ENCODE measurements at places on chromosomes 1 and 21. TPM values are rescaled to one million over a fixed set of nuclear protein-coding genes. Genes with fewer than 3 reads are reported as not detected.

DNA sequence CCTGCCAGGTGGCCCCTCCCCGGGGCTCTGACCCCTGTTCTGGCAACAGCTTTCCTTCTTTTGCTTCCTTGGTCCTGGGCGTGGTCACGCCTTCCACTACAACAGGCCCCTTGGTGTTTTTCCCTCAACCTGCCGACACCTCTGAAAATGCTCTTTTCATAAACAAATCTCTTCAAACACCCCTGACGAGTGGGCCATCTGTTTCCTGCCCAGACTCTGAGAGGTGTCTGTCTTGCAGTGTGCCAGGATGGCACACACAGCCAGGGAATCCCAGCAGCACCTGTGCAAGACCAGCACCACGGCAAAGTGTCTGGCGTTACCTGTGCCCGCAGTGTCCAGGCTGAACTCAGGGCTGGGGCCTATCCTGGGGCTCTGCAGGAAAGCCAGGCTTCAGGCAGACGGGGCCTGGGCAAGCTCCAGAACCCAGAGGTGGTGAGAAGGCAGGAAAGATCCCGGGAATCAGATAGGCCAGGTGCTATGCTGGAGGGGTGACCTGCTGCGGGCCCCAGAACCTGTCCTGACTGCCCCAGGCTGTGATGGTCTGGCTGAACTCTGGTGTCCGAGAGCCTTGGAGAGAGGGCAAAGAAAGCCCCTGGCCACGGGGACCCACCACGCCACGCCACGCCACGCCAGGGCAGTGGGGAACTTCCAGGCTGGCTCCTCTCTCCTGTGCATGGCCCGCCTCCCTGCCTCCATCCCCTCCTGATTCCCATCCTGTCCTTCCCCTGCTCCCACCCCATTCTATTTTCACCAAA, 88.9 kb downstream of the SIK1 start:
- peaks cover 31% of the 10 kb centered on the region for H3K4me1 ChIP-seq
- no peaks in the 10 kb centered on the region for H3K36me3 ChIP-seq
- no peaks in the 10 kb centered on the region for H3K27me3 ChIP-seq
- peak overlapping the region; percentile 87 for H3K27ac ChIP-seq
- DNase-seq: no peak

GRCh38 chr1:12296623-12297022, 66.8 kb downstream of the VPS13D start:
- peaks cover 16% of the 10 kb centered on the region for H3K4me1 ChIP-seq
- DNase-seq: peak; percentile 65
- H3K4me3 ChIP-seq: no peak overlapping the region
- H3K36me3 ChIP-seq: peaks cover 1% of the 10 kb centered on the region
- H3K27ac ChIP-seq: peak overlapping the region; percentile 33
- H3K27me3 ChIP-seq: no peaks in the 10 kb centered on the region

GRCh38 chr1:157081707-157082106, 17.9 kb downstream of the ETV3L start:
- no peak for DNase-seq
- no peak overlapping the region for H3K4me3 ChIP-seq
- no peaks in the 10 kb centered on the region for H3K36me3 ChIP-seq
- peaks cover 2% of the 10 kb centered on the region for H3K27me3 ChIP-seq
- no peaks in the 10 kb centered on the region for H3K4me1 ChIP-seq

DNA sequence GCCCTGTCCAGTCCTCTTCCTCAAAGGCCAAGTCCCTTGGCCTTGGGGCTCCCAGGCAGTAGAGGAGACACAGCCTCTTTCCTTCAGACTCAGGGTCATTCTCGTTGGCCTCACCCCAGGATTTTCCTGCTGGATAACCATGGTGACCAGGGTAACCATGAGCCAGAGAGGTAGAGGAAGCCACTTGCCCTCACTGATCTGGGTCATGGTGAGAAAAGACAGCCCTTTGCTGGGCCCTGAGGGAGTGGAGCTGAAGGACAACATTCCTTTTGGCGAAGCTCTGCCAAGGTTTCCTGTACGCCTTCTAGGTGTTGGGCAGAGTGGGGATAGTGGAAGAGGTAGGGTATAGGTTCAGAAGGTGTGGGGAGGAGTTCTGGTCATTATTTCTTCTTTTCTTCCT, 53.1 kb upstream of the WNT4 start:
- DNase-seq: no peak
- no peak overlapping the region for H3K4me3 ChIP-seq
- peaks cover 8% of the 10 kb centered on the region for H3K27me3 ChIP-seq
- H3K4me1 ChIP-seq: no peaks in the 10 kb centered on the region

GRCh38 chr1:208242146-208242545, 2.0 kb downstream of the PLXNA2 start:
- no peak for DNase-seq
- H3K36me3 ChIP-seq: peaks cover 3% of the 10 kb centered on the region
- H3K27ac ChIP-seq: peak overlapping the region; percentile 74
- H3K27me3 ChIP-seq: no peaks in the 10 kb centered on the region
- peaks cover 53% of the 10 kb centered on the region for H3K4me1 ChIP-seq

DNA sequence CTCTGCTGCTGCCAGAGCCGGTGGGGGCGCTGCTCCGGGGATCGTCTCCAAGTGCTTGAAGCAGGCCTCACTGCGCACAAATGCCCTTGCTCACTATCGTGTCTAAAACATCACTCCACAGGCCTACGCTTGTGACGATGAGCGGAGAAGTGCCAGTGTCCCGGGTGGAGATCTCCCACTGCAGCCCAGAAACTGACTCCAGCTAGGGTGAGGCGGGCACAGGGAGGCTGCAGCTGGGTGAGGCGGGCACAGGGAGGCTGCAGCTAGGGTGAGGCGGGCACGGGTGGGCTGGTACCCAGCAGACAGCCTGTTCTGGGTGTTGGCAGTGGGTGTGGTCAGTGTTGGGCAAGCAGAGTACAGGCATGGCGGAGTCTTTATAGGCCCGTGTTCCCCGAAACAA, 22.7 kb upstream of the PDXK start:
- H3K4me3 ChIP-seq: no peak overlapping the region
- H3K27ac ChIP-seq: no peak overlapping the region

DNA sequence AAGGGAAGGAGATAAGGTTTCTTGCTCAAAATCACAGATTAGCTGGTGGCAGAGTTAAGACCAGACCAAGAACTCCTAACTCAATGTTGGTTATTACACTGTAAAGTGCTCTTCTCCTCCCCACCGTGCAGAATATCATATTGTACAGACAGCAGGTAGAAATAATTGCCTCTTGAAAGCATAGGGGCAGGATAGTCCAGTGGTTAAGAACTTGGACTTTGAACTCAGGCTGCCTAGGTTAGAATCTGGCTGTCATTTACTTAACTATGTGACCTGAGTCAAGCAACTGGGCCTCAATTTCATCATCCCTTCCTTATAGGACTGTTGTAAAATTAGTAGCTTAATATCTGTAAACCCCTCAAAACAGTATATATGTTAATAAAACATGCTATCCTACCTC, 114.9 kb upstream of the HIVEP3 start:
- peaks cover 2% of the 10 kb centered on the region for H3K27me3 ChIP-seq
- H3K27ac ChIP-seq: no peak overlapping the region
- H3K4me3 ChIP-seq: no peak overlapping the region
- H3K36me3 ChIP-seq: no peaks in the 10 kb centered on the region

DNA sequence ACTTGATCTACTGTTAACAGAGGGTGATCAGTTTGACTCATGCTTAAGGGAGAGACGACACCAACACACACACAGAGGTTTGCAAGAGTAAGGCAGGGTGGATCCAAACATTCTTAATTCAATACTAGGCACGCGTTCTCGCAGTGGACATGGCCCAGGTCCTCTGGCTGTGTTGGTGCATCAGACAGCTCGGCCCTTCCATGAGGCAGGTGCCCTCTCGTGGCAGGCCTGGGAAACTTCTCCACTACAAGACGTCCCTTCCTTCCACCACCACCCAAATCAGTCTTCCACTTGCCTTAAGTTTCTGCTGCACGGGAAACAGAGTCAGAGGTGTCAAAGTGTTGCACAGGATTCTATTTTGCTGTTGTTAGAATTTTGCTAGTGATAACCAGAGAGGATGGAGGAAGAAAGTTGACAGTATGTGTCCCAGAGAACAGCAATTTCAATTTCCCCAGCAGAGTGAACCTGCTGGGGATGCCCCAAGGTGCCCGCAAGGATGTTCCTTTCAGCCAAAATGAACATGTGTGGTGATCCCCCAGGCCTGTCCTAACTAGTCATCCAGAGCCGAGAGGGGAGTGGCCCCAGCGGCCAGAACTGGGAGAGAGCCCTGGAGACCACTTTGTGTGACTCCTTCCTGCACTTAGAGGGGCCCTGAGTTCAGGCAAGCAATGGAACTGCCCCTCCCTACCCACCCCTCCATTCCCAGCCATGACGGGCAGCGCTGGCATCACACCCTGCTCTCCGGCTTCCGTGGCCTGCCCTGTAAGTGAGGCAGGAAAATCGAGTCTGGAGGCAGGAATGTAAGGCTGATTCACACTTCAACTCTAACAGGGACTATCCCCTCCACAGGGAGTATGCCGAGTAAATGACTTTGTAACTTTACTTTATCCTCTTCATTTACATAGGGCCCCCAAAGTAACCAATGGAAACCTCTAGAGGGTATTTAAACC, 34.8 kb downstream of the MX1 start:
- H3K4me3 ChIP-seq: no peak overlapping the region
- no peaks in the 10 kb centered on the region for H3K27me3 ChIP-seq
- H3K4me1 ChIP-seq: no peaks in the 10 kb centered on the region

DNA sequence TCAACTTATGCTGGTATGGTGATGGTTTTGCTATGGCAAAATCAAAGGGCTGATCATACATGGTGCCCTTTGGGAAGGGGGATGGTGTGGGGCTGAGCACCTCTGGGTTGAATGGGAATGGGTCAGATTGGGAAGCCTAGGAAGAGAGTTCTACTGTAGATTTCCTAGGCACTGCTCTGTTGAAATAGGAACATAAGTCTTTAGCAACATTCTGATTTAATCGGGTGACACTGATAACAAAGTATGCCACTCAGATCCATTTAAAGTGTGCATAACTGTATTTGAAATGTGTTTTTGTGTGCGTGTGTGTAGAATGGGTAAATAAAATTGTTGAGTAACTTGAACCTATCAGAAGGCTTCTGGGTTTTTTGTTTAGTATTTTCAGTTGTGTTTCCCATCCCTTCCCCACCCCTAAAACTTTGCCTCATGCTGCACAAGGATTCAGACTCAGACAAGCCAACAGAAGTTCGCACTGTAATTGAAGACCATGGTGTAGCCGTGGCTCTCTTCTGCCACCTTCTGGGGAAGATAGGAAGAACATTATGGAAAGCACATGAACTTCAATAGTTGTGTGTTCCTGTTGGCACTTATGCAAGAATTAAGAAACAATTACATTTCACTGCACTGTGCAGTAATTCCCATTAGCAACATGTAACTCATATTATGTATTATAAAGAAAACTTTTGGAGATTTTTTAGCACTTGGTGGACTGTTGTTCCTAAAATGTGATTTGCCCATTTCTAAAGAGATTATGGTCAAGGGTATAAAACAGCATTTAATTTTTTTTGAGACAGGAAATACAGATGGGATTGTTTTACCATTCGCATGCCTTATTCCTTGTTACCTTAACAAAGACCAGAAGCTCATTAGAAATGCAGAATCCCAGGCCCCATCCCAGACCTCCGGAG, 10.9 kb upstream of the C4BPB start:
- DNase-seq: peak; percentile 85
- H3K27ac ChIP-seq: no peak overlapping the region
- no peaks in the 10 kb centered on the region for H3K36me3 ChIP-seq
- H3K4me1 ChIP-seq: no peaks in the 10 kb centered on the region

- peak; percentile 55 for DNase-seq
- no peak overlapping the region for H3K27ac ChIP-seq
- no peaks in the 10 kb centered on the region for H3K27me3 ChIP-seq
- no peaks in the 10 kb centered on the region for H3K4me1 ChIP-seq
Measured at GRCh38 chr1:219837274-219837993, 90.9 kb downstream of the SLC30A10 start.

DNA sequence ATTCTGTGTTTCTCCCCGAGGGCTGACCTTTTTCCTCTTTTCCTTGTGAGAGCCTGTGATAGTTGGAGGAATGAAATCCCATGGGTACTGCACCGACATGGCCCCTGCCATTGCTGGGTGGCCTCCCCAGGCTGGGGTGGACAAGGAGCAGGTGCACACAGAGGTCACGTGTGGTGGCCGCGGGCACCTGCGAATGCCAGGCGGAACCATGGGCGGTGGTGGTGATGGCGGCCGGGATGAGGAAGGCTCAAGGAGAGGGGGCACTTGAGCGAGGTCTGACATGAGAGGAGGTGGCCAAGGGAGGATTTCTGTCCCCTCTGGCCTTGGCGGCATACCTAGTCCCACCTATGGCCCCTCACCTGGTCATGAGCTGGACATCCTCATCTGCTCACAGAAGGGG, 69.6 kb downstream of the AJAP1 start:
- H3K4me1 ChIP-seq: no peaks in the 10 kb centered on the region
- DNase-seq: no peak
- no peak overlapping the region for H3K27ac ChIP-seq
- H3K4me3 ChIP-seq: no peak overlapping the region
- H3K27me3 ChIP-seq: no peaks in the 10 kb centered on the region
- no peaks in the 10 kb centered on the region for H3K36me3 ChIP-seq

DNA sequence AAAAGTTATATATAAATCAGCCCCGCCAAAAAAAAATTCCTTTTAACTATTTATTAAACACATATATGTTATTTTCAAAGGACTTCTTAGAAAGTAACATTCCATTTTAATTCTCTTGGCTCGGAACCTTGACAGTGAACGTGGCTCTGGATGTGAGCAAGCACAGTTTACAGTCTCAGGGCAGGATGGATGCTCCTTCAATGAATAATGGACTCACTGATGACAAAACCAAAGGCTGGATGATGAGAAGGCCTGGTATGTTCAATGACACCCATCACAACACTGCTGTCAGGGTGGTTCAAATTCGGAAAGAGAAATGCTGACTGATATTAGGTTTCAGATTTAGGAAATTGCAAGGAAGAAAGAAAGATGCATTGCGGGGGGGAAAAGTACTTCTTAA, 148.8 kb downstream of the SIPA1L2 start:
- no peak for DNase-seq
- H3K27ac ChIP-seq: no peak overlapping the region
- H3K4me1 ChIP-seq: no peaks in the 10 kb centered on the region
- H3K36me3 ChIP-seq: peaks cover 2% of the 10 kb centered on the region
- no peak overlapping the region for H3K4me3 ChIP-seq

- H3K4me3 ChIP-seq: no peak overlapping the region
- peaks cover 3% of the 10 kb centered on the region for H3K4me1 ChIP-seq
- H3K27ac ChIP-seq: no peak overlapping the region
- DNase-seq: no peak
Measured at GRCh38 chr1:200221614-200222282, 188.1 kb downstream of the ZNF281 start.

- no peak overlapping the region for H3K4me3 ChIP-seq
- H3K4me1 ChIP-seq: peaks cover 23% of the 10 kb centered on the region
- H3K27ac ChIP-seq: no peak overlapping the region
- no peak for DNase-seq
- H3K36me3 ChIP-seq: no peaks in the 10 kb centered on the region
Measured at GRCh38 chr1:157157501-157158190, 19.5 kb upstream of the ETV3 start.

- no peak for DNase-seq
- H3K36me3 ChIP-seq: no peaks in the 10 kb centered on the region
- H3K27me3 ChIP-seq: no peaks in the 10 kb centered on the region
- no peak overlapping the region for H3K27ac ChIP-seq
Measured at GRCh38 chr21:15275615-15276235, 210.9 kb upstream of the NRIP1 start.

GRCh38 chr21:33884376-33885171, 31.0 kb downstream of the ATP5PO start:
- no peak overlapping the region for H3K4me3 ChIP-seq
- H3K4me1 ChIP-seq: peaks cover 4% of the 10 kb centered on the region
- no peak overlapping the region for H3K27ac ChIP-seq
- no peaks in the 10 kb centered on the region for H3K36me3 ChIP-seq

HJV gene
- total RNA-seq: not detected

AGT gene
- total RNA-seq: not detected

UTP25 gene
- total RNA-seq: 10.5 TPM

IFI44L gene
- total RNA-seq: 1.5 TPM

WNT4 gene
- total RNA-seq: not detected

CCDC27 gene
- not detected for total RNA-seq

FGR gene
- total RNA-seq: not detected

GBP7 gene
- total RNA-seq: not detected
